ENCODE measurements at places on chromosomes 5 and 9.

DNA sequence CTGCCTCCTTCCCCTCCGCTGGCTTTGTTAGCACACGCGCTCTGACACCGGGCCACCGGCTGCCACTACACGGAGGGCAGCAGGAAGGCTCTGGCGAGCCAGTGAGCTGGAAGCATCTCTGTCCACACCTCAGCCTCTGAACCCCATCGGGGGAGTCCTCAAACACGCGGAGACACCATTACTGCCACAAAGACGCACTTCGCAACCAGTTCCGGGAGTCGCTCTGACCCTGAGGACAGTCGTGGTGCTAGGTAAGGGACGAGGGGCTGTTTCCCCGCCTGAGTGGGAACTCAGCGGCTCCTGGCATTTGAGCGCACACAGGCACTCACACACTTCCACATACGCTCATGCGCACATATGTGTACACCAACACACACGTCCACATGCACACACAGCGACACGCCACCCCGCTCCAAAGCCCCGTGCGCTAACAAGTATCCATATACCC lies 160.0 kb downstream of the C9orf152 start:
- no peak for DNase-seq

DNA sequence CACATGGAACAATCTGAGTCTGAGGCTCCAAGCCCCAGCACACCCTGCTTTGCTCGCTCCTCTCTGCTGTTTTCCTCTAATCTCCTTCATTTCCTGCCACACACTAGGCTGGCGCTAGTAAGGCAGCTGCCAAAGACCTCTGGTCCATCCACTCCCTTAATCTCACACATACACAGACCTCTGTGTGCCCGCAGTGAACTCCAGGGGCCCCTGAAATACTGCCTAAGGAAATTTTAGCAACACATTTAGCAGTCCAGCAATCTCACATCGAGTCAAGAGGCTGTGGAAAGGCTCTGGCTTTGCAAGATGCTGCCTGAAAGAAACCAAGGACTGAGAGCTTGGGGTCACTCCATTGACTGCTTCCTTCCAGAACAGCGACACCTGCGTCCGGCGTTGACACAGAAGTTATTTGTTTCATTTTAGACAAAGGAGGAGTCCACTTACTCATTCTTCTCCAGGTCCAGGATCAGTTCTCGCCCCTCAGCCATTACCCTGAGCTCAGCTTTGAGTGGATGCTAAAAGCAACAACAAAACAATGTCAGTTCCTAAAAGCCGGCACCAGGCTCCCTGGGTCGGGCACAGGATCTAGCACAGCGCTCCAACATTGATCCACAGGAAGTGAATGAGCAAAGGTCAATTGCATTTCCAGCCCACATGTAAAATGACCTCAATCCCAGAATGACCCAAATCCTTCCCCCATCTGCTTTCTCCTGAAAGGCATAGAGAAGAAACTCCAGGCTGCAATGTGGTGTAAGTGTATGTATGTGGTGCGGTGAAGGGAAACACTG lies 11.5 kb downstream of the ADAM19 start:
- DNase-seq = no peak

DNA sequence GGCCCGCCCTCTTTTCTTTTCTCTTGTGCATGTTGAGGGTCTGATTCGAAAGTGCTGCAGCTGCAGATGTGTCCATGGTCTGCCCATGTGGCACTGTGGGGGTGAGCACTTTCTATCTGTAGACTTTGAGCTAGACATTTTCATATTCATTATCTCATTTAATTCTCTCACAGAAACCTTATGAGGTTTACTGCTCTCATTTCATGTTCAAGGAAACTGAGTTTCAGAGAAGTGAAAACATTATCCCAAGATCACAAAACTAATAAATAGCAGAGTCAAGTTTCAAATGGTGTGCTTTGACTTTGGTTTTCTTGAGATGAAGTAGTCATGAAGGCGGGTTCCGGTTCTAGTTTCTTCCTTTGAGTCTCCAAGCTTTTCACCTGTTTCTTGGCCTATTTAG lies 536.5 kb upstream of the ZNF462 start:
- DNase-seq = no peak

DNA sequence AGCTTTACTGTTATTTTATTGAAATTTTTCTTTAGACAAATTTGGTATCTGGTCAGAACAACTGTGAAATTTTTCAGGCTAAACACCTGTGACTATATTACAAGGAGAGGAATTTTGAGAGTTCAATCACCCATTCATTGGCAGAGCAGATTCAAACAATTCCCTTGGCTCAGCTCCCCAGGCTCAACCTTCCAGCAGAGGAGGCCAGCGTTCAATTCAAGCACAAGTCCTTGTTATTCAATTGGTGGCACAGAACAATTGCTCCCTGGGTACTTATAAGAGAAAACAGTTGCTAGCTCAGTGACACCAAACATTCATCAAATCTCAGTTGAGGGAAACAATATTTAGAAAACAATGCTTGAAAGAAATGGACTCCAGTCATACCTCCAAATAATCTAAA lies 83.3 kb downstream of the SUSD1 start:
- DNase-seq = no peak

DNA sequence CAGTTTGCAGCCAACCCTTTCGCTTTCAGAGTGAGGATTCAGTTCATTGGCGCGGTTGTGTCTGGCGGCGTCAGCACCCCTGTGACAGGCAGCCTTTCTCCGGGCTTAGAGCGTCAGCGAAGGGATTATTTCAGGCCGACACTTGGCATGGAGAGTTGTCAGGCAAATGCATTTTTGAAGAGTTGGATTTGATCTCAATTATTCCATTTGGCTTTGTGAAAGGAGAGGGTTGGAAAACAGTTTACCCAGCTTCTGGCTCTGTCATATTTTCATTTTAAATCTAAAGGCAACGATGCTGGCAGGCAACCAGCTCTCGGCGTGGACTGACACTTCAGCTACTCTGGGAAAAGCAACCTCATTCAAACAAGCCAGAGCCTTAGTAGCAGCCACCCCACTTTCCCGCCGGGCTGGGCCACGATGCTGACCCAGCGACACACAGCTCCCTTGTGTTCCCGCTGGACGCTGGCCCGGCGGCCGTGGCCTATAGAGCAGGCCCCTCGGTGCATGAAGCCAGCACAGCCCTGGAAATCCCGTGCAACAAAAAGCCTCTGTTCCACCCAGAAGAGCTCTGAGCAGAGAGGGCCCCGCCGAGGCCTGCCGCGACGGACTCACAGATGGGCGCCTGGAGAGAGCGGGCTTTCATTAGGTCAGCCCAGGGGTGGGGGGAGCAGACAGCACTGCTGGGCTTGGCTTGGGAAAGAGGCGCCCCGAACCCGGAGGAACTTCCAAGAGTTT lies 28.9 kb upstream of the LPCAT1 start:
- DNase-seq = no peak

DNA sequence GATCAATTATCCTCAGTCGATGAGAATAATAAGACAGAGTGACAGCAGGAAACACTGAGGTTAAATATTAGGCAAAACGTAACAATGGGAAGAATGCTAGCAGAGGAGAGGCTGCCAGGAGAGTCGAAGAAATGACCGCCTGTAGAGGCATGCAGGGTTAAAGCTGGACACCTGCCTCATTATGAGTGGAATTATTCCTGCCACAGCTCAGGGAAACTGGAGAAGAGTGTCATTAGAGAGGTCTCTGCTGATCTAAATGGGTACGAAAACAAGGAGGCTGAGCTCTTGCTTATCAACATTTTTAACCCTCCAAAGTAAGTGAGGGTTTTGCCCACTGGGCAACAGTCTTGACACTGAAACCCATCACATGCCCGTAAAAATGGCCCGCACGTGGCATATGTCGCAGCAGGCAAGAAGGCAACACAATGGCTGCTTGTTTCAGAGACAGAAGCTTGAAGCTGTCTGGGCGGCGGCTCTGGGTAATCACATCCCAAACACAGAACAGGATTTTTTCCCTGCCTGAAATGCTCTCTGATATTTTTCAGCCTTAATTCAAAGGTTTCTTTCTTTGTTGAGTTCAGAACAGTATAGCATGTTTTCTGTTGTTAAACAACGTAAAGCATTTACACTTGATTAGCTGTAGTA lies 118.7 kb downstream of the MED27 start:
- no peak for DNase-seq

GRCh38 chr9:87865626-87866025 lies 17.1 kb upstream of the SPATA31E1 start:
- DNase-seq = no peak

DNA sequence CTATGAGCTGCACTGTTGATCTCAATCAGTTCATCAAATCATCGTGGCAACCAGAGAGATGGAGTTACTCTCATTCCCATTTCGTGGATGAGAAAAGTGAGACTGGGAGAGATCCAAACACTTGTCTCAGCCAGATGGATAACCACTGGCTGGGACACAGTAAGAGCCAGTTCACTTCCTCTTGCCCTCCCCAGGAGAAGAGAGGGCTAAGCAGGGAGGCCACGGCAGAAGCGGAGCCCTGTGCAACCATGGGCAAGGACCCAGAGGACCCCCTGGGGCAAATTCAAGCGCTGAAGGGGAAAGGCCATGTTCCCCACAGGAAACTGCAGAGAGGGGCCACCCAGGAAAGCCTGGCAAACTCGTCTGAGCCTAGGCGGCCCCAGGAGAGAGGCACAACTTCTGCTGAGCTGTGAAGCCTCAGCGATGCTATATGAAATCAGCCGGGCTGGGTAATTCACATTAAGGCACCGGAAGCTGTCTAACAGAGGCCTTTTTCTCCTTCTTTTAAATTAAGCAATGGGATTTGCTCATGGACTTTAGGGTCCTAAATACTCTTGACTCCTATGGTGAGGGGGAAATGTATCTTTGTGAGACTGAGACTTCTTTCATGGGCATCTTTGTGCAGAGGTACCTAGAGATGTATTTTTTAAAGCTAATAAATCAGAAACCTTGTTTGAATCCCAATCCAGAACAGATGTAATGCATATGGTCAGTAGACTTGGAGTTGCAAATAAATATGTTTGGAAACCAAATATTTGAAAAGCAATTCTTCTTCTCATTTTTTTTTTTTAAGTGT lies 137.1 kb upstream of the SMIM23 start:
- DNase-seq = no peak

- DNase-seq = no peak
Observed at GRCh38 chr9:113307396-113307975, 4.3 kb upstream of the RNF183 start.

DNA sequence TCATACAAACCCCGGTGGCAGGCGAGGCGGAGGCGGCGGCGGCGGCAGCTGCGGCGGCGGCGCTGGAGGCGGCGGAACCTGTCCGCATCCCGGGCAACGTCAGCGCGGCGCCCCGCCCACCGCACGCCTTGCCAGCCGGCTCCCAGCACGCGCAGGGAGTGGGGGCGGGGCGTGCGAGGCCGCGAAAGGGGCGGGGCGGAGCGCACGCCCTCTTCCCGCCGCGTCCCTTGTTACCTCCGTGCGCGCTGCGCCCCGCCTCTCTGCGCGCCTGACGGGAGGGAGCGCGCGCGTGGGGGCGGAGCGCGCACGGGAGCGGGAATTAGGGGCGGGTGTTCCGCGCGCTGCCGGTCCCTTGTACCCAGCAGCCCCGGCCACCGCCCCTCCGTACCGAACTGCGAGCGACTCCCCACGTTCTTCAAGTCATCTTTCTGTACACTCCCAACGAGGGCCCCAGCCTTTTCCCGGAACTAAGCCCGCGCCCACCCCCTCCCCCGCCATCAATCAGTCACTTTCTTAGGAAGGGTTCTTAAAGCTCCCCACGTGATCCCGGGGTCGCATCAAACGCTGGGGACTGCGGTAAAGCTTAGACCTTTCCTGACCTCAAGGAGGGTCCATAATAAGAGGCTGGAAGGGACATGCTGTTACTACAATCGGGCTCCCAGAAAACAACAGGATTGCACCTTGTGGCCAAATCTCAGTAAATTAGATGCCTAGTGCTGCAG lies at the start of gene AGTPBP1:
TSS of gene AGTPBP1 (minus strand) at position 80 of the 722 bp plus-strand sequence. CDS start 29,421 bp downstream, outside the sequence.
- DNase-seq = peak; percentile 94

DNA sequence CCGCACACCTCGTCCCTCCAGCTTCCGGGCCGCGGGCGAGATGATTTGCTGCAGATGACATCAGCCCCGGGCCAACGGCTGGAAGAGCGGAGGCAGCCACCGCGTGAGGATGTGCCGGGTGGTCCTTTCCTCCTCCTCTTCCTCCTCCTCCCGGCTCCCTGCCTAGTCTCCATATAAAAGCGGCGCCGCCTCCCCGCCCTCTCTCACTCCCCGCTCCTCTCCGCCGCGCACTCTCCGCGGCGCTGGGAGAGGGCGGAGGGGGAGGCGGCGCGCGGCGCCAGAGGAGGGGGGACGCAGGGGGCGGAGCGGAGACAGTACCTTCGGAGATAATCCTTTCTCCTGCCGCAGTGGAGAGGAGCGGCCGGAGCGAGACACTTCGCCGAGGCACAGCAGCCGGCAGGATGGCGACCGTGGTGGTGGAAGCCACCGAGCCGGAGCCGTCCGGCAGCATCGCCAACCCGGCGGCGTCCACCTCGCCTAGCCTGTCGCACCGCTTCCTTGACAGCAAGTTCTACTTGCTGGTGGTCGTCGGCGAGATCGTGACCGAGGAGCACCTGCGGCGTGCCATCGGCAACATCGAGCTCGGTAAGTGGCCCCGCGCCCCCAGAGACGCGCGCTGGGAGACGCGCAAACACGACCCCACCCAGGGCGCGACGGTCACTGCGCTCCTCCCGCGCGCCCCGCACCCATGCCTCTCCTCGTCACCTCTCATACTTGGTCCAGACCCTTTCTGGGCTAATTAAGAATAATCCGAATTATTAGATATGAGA lies at the start of gene MAP1B:
TSS of gene MAP1B (plus strand) at position 345 of the 770 bp plus-strand sequence. CDS start at position 402, 57 bp downstream.
- no peak for DNase-seq

- peak; percentile 83 for DNase-seq
Observed at GRCh38 chr9:133144142-133144903, 19.4 kb downstream of the GBGT1 start.

GRCh38 chr5:102532123-102532522 lies 33.3 kb upstream of the SLCO6A1 start:
- DNase-seq = no peak

DNA sequence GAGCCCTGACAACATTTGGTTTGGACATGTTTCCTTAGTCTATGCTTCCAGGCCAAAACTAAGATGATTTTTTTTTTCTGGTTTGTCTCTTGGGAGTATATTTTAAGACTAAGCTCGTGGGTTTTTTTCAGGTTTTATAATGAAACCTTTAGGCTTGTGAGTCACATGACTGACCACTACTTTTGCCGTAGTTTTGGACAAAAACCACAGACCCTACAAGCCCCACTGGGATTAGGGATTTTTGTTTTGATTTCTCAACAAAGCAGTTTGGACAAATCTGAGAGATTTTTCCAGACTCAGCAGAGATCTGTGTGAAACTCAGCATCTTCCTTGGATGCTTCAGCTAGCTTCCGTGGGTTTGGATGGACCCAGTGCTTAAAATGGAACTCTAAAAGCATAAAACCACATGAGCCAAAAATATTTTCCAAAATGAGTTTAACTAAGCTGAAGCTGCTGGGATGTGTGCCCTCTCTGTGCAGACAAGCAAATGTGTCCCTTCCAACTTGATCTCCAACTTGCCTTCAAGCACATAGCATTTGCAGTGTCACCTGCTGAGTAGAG lies 70.3 kb upstream of the SMIM15 start:
- no peak for DNase-seq

- no peak for DNase-seq
Observed at GRCh38 chr9:108486831-108487230, 369.0 kb downstream of the ACTL7B start.

GRCh38 chr5:80125022-80125961 lies 90.1 kb downstream of the THBS4 start:
- DNase-seq = no peak

GRCh38 chr9:88197781-88198340 lies 59.6 kb upstream of the SPATA31C2 start:
- no peak for DNase-seq

GRCh38 chr5:172733974-172734346 lies 37.0 kb downstream of the DUSP1 start:
- no peak for DNase-seq

GRCh38 chr9:83287021-83287420 lies 224.1 kb upstream of the RASEF start:
- no peak for DNase-seq

GRCh38 chr9:12716823-12717600 lies 23.8 kb downstream of the TYRP1 start:
- no peak for DNase-seq
